Effector CD8-positive, alpha-beta T cell (primary cell): ENCODE measurements at places on chromosomes 5 and 9.

DNA sequence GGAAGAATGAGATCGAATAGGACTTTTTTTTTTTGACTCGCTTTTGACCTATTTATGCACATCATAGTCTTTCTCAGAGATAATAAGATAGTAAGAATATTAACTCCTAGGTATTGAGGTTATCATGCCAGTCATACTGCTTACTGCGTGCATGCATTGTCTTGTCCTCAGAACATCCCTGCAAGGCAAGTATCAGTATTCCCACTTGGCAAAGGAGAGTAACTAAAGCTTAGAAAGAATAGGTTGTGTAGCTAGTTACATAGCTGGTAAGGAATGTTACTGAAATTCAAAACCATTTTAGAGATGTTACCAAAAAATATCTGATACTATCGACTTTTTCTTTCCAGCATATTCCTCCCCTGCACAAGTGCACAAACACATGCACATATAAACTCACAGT is 296.1 kb upstream of the CLINT1 start:
- no peak for DNase-seq

DNA sequence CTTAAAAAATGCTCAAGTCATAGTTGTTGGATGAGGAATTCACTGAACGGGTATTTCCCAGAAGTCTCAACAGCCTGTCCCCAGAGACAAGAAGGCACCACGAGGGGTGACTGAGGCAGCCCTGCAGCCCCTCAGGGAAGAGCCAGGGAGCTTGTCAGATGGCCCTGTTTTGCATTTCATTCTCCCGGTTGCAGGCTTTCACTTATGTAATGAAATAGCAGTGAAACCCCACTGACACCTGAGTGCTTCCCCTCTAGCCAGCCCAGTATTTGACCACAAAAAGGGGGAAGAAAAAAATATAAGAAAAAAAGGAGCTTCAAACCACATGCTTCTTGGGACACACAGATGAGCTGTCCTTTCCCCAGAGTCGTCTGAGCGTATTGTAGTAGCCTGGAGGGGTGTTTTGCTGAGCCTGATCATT is 75.3 kb upstream of the IL12B start:
- no peak for DNase-seq

DNA sequence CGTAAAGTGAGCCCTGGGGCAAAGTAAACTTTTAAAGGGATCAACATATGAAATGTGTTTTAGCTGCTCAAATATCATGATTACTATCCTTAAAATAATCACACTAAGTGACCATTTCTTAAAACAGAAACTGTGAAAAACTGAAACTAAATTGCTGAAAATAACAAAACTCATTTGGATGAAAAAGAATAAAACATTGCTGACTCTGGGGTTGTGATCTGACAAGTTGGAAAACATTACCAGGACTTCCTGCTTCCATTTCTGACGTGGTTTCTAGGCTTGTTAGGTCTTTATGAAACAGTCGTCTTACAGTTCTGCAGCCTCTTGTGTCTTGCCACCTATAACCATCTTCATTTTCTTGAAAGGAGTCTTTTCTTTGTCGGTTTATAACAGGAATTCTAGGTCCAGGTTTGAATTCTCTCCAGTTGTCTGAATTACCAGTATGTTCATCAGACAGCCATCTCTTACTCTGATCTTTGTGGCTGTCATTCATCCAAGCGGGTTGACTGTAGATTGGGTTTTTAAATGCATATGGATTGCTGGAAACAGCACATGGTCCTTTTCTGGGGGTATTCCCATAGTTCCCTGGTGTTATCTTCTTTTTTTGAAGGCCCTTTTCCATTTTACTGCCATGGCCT is 1.7 kb downstream of the TUT7 start:
- DNase-seq: no peak

- no peak for DNase-seq
Measured at GRCh38 chr5:132949136-132949535, 14.3 kb downstream of the AFF4 start.
